GM18507 (cell line): ENCODE measurements at places on chromosomes 16 and 17.

- DNase-seq, result no peak
Observed at GRCh38 chr17:69523244-69523861, 108.9 kb downstream of the MAP2K6 start.

- DNase-seq, result no peak
Observed at GRCh38 chr17:78357177-78357586, 2.7 kb downstream of the SOCS3 start.

- no peak for DNase-seq
Observed at GRCh38 chr17:19728084-19728495, 11.7 kb upstream of the SLC47A2 start.

- no peak for DNase-seq
Observed at GRCh38 chr16:79009896-79010295, 590.6 kb downstream of the MAF start.

DNA sequence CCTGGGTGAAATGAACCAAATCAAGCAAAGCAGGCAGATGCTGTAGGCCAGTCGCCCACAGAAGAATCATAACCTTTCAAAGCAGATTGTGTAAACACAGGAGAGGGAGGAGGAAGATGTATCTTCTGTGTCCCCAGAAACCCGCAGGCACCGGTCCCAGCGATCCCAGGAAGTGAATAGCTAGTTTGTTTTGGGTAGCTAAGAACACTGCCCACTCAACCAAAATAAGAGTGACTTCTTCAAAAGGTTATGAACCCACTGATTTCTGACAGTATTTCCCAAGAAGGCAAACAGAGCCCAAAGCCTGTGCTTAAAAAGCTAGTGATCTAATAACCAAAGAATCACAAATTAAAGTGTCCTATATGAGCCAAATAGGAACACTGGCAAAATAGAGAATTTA lies 67.8 kb downstream of the GRIN2A start:
- no peak for DNase-seq

GRCh38 chr17:35080536-35080935 lies 17.0 kb upstream of the RFFL start:
- no peak for DNase-seq

DNA sequence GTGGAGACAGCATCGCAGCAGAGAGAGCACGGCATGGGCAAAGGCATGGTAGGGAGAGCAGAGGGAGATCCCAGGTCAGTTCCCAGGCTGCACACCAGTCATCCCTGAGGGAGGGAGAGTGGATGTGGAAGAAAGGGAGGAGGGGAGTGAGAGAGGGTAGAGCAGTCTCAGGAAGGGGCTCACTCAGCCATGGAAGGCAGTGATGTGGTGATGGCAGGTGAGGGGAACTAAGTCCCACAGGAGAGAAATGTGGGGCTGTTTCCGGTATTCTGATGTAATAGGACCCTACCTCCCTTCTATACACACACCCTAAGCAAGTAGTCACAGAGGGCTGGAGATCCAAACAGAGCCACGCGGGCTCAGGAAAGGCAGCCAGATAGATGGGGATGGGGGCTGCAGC lies 500.3 kb upstream of the CDH11 start:
- DNase-seq, result no peak

- no peak for DNase-seq
Observed at GRCh38 chr17:27809555-27809954, 9.2 kb upstream of the NOS2 start.

GRCh38 chr17:80892019-80892855 lies 99.4 kb upstream of the CHMP6 start:
- DNase-seq, result peak; percentile 84

GRCh38 chr16:28162326-28162877 lies 49.4 kb downstream of the XPO6 start:
- DNase-seq, result no peak

DNA sequence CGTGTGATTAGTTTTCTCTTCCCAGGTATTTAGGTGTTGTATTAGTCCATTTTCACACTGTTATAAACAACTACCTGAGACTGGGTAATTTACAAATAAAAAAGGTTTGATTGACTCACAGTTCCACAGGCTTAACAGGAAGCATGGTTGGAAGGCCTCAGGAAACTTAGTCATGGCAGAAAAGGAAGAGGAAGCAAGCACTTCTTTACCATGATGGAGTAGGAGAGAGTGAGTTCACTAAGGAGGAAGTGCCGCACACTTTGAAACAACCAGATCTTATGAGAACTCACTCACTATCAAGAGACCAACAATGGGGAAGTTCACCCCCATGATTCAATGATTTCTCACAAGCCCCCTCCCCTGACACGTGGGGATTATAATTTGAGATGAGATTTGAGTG lies 1343.7 kb upstream of the GOT2 start:
- DNase-seq, result no peak

DNA sequence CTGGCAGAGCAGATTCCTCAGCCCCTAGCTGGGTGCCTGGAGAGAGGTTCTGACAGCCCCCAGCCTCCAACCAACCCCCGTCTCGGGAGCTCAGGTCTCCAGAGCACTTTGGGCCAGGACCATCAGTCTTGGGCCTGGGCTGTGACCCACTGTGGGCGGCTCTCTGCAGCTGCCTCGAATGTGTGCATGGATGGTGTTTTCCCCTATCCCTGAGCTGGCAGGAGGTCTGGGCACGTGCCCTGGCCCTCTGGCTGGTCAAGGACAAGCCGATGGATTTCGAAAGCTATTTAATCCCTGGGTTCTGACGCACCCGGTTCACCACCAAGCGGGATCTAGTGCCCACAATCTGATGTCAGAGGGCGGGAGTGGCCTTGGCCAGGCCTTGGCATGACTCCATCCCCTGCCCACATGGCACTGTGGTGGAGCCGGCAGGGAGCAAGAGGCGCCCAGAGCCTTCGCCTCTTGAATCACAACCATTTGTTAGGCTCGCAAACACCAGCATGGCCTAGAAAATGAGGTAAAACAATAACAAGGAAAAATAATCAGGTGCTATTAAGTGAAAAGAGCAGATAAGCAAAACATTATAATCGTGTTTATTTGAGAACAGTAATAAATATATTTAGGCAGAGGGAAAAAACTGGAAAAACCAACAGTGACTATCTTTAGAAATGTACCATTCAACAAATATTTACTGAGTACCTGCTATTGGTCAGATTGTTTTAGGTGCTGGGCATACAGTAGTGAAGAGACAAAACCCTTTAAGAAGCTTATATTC lies 69.3 kb upstream of the TOB1 start:
- no peak for DNase-seq

DNA sequence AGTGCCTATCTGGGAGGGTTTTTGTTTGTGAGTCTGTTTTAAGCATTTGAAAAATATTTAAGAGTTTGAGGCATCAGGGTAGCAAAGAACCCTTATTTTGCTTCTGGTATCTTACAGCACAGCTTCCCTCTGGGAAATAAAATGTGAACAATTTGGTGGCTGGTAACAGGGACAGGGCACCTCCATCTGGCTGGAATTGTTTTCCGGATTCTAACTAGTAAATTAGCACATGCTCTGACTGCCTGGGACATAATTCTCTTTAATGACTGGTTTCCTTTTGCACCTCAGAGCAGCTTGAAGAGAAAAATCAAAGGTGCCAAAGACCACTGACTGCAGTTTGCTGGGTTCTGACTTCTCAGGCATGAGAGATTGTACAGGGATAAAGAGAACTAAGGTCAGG lies 469.1 kb downstream of the GRIN2A start:
- no peak for DNase-seq

DNA sequence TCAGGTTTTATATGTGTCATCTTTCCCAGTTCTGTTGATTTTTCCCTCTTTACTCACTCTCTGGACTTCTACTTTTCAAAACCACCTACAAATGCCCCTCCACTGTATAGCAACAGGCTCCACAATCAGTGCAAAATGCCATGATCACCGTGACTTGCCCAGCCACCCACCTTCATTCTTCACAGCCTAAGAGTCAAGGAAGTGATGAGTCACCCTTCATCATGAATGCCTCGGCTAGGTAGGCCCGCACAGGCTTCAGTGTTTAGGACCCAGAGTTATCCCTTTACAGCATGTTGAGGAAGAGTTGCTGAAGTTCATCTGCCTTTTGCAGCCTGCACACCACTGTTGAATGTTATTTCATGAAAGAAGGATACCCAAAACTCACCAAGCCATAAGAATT lies 158.6 kb downstream of the PMP22 start:
- DNase-seq, result no peak

- no peak for DNase-seq
Observed at GRCh38 chr17:17763734-17764133, 73.1 kb downstream of the SREBF1 start.

DNA sequence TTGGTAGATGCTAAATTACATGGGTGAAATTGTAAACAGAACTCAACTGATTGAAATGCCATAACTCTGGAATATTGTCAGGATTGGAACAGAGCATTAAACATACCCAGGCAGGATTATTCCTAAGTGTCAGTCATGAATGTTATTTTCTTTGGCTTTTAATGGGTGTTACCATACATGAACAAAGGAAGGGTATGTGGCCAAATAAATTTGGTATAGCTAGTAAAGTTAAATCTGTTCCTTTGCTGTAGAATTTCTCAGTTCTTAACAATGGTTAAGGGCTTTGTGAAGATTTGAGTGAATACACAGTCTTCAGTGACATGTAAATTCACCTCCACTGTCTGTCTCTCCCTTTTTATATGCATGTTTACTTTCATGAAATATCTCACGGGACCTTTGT lies 679.5 kb upstream of the CDH8 start:
- no peak for DNase-seq

GRCh38 chr17:81419886-81420768 lies 24.9 kb downstream of the BAHCC1 start:
- no peak for DNase-seq

DNA sequence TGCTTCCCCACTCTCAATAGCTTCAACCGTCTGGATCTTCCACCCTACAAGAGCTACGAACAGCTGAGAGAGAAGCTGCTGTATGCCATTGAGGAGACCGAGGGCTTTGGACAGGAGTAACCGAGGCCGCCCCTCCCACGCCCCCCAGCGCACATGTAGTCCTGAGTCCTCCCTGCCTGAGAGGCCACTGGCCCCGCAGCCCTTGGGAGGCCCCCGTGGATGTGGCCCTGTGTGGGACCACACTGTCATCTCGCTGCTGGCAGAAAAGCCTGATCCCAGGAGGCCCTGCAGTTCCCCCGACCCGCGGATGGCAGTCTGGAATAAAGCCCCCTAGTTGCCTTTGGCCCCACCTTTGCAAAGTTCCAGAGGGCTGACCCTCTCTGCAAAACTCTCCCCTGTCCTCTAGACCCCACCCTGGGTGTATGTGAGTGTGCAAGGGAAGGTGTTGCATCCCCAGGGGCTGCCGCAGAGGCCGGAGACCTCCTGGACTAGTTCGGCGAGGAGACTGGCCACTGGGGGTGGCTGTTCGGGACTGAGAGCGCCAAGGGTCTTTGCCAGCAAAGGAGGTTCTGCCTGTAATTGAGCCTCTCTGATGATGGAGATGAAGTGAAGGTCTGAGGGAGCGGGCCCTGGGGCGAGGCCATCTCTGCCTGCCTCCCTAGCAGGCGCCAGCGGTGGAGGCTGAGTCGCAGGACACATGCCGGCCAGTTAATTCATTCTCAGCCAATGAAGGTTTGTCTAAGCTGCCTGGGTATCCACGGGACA lies 11.1 kb upstream of the CLEC18A start:
- DNase-seq, result no peak

GRCh38 chr17:62818526-62818925 lies 10.4 kb upstream of the MARCHF10 start:
- no peak for DNase-seq

GRCh38 chr16:79287424-79287917 lies 313.1 kb downstream of the MAF start:
- DNase-seq, result no peak

DNA sequence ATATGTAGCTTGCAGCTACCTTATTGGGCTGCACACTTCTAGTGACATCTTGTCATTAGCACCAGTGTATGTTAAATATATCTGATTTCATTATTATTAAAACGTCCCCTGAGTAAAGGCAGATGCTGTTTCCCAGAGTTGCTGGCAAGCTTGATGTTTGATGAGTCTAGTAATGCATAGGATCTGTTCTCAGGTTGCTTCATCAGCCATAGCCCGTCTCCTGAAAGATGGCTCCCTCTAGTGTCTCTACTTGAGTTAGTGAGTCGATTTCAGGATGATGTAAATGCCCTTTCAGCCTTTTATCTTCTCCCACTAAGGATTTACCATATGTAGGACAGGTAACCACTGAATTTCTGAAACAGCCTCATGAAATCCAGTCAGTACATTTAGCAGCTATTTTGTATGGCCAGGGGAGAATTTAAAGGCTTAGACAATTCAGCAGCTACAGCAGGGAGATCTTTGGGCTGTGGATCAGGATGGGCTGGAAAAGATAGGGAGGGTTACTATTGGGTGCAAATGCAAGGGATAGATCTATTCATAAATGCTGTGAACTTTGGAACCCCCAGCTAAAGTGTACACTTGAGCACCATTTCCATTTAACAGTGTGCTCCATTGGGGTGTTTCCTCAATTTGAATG lies 376.3 kb downstream of the CNTNAP4 start:
- DNase-seq, result no peak

DNA sequence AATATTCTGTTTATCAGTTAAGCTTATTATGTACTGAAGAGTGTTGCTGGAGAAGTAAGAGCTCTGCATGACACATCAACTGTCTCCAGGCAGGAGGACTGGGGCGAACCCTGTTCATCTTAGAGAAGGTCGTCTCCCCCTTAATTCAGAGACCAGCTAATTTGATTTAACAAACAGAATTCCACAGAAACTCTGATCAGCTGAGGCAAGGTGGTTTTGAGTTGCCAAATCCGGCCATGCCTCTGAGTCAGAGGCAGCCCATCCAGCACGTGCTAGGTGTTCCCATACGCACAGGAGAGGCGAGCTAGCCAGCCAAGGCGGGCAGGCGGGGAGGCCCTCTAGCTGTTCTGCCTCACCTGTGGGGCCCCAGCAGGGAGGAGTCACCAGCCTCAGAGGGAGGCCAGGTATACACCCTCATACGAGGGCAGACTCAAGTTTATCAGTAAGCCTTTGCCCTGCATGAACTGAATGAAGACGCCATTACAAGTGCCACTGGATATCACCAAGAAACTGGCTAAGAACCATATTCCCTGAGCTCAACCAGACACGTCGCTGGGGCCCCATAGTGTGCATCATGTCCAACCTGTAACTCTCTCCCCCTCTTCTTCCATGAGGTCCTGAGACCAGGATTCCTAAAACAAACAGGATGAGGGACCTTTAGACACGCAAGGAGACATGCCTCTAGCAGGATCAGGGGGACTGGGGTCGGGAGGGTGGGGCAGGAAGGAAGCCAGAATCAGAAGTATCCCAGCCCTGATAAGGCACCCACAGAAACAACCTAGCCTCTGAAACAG lies 25.7 kb downstream of the STAT5A start:
- DNase-seq, result no peak
